ENCODE measurements at places on chromosomes 3 and 15. TPM values are rescaled to one million over a fixed set of nuclear protein-coding genes. Genes with fewer than 3 reads are reported as not detected.

Gene MOBP
- total RNA-seq: not detected

Gene TRAT1
- 0.88 TPM for total RNA-seq

Gene GOLGA8K
- 0.66 TPM for total RNA-seq

DNA sequence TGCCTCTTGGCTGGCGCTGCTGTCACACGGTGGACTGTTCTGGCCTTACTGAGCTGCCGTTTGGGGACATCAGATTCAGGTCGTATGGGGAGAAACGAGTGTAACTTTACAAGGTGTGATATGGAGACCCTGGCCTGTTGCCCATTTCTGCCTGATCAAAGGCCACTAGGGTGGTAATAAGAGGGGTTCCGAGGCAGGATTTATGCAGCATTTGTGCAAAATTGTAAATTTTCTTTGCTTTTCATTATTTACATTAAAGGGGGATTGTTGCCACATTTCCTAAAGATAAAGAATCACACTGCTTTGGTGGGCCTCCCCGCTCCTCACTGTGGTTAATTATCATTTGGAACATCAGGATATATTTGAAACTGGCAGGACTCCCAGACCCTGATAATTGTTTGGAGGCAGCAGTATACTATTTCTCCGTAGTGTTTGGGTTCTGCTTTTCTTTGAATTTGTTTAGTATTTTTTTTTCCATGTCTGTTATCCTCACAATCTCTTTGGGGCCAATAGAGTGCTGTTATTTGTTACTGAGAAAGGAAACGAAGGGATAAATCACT, 891 bp downstream of the NXPE3 start:
- DNase-seq: no peak

GRCh38 chr15:88657326-88658069, 18.7 kb downstream of the ISG20 start:
- no peak for DNase-seq

DNA sequence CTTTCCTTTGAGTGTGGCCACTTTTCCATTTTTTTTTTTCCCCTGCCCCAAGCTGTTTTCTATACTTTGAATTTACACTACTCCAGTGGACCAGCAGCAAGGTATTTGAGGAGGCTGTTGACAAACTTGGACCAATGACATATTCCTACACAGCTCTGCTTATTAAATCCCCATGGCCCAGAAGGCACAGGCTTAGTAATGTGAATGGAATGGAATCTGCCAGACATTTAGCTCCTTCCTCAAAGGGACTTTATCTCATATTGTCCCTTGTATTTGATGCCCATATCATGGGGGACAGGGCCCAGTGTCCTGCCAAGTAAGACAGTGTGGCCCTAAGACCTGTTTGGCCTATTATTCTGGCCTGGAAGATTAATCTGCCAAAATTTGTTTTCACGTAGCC, 107.5 kb downstream of the CHCHD6 start:
- no peak for DNase-seq

GRCh38 chr3:104952146-104952972, 414.4 kb upstream of the ALCAM start:
- DNase-seq: peak; percentile 28

DNA sequence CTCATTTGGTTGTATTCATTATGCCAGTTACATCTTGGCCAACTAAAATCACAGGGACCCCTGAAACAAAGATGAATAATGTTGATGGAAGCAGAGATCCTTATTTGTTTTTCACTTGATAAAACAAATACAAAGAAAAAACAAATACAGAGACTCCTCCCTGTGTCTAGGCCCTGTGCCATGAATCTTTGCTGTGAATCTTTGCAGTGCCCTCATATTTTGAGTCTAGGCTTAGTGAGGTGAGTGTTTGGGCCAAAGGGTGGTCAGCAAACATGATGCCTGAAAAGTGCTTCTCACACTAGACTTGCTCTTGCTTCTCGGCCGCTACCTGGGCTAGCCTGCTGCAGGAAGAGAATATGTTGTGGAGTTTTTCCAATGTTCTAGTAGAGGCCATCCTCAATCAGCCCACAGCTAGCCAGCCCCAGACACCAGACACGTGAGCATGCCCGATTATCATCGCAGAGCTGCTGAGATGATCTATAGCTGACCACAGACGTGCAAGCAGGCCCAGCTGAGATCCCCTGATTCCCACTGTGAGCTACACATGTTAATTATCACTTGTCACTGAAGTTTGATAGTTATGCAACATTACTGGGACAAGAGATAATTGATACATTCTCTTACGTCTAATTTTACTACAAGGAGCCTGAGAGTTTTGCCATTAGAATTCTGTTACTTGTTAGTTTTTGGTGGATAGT, 191.4 kb downstream of the THRB start:
- no peak for DNase-seq

DNA sequence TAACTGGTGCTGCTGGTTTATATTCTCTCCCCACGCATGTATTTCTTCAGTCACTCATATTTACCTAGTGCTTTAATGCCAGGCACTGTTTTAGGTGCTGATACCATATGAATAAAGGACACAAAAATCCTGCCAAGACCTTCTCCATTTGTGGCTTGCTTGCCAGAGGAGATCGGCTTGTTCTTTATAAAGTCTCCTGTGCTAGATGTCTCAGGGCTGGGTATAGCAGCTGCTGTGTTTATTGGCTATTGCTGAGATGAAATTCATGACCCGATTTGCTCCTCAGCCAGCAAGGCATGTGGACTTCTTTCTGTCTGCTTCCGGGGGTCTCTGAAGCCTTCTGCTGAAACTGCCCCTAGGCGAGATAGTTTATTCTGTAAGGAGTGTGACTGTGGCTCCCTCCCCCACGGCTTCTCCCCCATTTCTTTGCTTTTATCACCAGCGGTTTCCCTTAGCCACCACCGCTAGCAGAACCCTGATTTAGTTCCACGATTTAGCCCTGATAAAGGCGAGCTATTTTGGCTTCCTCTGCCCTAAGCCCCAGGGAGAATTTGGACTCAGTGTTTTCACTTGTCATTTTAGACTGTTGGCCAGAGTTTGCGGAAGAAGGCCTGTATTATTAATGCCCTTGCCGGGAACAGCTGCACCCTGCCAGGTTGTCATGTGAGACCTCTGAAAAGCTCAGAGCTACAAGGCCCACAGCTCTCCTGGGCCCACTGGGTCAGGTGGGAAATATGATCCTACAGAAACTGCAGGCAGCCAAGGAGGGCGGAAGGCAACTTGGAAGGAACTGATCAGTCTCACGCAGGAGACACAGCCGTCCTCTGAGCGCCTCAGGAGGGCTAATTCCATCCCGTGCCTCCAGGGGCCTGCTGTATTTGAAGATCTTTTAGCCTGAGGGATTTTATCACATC, 46.8 kb downstream of the ST6GAL1 start:
- peak; percentile 77 for DNase-seq

DNA sequence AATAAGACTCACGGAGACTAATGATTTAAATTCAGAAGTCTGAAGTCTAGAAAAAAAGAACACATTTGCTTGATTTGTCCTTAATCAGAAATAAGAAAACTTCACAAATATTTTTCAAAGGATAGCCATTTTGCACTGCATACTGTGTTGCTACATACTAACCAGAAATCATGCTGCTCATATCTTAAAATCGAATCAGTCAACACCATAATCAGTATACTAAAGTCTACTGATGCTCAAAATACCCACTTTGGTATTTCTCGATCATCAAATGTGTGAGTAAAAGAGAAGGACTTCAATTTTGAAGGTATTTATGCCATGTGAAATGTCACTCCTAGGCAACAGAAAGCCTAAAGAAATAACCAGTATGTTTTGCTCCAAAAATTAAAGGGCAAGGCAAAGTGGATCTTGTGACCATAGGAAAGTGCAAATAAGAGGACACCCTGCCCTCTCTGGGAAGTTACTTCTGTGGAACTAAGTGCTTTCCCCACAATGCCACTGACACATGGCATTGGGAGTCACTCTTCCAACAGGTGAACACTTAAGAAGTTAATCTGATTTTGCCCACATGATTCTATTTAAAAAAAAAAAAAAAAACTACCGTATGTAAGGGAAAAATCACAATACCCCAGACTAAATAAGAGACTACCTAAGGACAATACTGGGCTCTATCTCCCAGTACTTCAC, 2.7 kb downstream of the LRIG1 start:
- no peak for DNase-seq

DNA sequence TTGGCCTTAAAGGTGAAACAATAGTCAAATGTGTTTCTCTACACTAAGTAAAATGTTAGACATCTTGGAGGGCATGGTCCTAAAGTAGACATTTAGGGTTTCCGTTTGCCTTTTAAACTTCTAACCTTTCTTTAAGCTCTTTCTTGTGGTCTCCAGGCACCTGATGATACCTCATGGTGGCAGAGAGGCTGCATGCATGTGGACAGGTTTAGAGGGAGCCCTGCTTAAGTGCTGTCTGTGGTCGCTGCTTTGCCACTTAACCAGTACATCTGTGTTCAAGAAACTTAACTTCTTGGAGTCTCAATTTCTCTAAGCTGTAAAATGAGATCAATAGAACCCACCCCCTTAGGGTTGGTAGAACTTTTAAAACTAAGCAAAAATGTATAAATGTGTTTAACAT, 6.2 kb downstream of the MITF start:
- no peak for DNase-seq

DNA sequence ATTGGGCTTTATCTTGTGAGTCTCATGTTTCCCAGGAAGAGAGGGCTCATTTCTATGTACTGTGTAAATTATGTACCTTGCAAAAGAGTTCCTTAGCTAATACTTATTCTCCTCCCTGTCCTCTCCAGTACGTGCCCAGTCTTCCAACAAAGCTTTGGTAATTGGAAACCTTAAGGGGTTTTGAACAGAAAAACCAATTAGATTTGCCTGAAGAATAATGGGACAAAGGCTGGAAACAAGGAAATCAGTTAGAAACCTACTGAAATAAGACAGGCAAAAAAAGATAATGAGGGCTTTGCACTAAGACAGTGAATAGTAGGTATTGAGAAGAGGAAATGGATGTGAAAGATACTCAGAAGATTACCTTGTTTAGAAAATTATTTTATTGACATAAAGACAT, 82.5 kb downstream of the SPRED1 start:
- no peak for DNase-seq

DNA sequence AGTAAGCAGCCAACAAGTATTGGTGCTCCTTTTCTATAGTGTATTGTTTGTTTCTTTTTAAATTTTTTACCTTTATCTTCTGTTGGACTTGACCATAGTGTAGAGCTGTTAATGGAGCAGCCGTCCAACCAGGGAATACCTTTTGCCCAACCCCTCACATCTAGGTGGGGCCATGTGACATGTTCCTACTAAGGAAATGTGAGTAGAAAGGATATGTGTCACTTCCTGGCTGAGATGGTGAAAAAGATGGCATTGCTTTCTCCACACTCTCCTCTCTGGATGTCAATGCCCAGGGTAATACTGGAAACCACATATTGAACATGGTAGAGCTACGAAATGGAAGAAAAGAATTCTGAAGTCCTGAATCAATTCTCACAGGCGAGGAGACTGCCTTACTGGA, 218.8 kb downstream of the TBL1XR1 start:
- no peak for DNase-seq

GRCh38 chr3:58135712-58136543, 74.8 kb downstream of the DNASE1L3 start:
- DNase-seq: no peak

DNA sequence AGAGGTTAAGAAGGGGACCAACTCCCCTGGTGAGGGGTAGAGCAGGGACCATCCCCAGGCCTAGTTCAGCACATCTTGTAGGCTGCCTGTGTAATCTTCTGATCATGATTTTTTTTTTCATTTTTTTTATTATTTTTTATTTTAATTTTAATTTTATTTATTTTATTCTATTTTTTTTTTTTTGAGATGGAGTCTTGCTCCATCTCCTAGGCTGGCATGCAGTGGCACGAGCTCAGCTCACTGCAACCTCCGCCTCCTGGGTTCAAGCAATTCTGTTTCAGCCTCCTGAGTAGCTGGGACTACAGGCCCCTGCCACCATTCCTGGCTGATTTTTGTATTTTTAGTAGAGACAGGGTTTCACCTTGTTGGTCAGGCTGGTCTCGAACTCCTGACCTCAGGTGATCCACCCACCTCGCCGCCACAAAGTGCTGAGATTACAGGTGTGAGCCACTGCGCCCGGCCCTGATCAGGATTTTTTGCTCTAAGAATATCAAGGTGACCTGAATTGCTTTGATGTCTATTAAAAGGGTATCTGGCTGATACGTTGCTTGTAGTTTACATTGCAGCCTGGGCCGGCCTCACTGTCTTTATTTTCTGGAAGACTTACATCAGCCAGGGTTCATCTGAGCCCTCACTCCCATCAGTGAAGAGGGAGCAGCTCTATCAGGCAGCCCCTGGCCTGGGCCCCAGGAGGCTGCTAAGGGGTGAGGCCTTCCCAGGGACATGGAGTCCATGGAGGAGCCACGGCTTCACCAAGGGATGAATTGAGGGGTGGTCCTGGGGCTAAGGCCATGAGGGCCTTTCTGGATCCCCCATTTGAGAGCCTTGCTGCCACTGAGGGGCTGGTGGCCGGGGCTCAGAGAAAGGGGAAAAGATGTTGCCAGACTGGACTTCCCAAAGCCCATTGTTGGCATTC, 10.7 kb downstream of the SYNM start:
- no peak for DNase-seq

DNA sequence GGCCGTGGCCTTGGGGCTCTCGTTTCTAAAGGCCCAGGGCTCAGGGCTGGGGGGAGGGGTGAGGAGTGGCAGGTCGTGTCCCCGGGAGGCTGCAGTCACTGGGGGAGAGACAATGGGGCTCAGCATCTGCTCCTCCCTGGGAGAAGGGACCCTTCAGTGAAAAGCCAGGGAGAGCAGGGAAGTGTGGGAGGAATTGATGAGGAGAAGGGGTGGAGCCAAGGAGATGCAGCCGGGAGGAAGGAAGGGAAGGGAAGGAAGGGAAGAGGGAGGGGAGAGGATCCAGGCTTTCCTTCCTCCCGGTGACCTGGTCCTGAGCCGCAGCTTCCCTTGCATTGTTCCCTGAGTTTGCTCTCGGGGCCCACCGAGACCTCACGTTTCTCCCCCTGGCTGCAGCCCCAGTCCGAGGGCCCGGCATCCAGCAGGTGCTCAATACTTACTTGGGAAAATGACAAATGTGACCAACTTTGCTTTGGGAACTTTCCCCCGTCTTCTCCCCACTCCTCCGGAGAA, 1.4 kb upstream of the ZNF710 start:
- DNase-seq: no peak

GRCh38 chr3:36476286-36476942, 96.1 kb downstream of the STAC start:
- DNase-seq: no peak

GRCh38 chr3:34109846-34110245, 311.4 kb downstream of the PDCD6IP start:
- DNase-seq: no peak

GRCh38 chr3:67389176-67389575, 265.2 kb downstream of the SUCLG2 start:
- no peak for DNase-seq
